ENCODE measurements at places on chromosomes 1 and 21.

- no peak for DNase-seq
These were observed 20.0 kb upstream of the SYDE2 start for GRCh38 chr1:85220756-85221201.

DNA sequence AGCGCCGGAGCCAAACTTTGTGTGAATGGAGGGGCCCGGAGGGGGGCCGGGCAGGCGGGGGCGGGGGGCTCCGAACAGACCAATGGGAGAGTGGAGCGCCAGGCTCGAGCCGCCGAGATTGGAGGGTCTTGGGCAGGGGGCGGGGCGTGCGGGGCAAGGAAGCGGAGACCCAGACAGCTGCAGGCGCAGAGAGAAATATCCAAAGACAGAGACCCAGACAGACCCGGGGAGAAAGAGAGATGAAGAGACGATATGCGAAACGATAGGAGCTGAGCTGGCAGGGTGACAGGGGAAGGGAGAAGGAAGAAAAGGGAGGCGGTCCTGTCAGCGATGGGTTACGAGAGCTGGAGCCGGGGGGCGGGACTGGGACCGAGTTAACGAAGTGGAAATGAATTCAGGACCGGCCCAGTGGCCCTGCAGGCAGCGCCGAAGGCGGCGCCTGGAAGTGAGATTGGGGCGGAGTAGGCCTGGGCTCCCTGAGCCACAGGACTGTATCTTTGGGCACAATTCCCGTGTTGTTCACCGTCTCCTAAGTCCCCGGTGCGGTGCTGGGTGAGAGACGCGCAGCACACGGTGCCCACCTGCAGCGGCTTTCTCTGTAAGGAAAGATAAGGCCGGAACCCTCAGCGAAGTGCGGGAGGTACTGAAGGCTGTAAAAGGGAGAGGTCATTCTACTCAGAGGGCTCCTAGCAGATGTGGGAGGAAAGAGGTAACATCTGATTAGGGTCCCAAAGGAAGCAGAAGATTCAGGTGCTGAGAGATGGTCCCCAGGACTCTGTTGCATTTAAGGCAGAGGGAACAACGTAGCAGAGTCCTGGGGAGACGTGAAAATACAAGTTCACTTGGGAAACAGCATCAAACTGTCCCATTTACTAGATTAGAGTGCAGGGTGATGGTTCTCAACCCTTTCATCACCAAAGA lies 543 bp upstream of the KCNJ10 start:
- DNase-seq, result peak; percentile 94

- no peak for DNase-seq
These were observed 37.5 kb downstream of the CD2 start for GRCh38 chr1:116791727-116792126.

- peak; percentile 83 for DNase-seq
These were observed 85.7 kb downstream of the BRINP2 start for GRCh38 chr1:177256153-177257075.

DNA sequence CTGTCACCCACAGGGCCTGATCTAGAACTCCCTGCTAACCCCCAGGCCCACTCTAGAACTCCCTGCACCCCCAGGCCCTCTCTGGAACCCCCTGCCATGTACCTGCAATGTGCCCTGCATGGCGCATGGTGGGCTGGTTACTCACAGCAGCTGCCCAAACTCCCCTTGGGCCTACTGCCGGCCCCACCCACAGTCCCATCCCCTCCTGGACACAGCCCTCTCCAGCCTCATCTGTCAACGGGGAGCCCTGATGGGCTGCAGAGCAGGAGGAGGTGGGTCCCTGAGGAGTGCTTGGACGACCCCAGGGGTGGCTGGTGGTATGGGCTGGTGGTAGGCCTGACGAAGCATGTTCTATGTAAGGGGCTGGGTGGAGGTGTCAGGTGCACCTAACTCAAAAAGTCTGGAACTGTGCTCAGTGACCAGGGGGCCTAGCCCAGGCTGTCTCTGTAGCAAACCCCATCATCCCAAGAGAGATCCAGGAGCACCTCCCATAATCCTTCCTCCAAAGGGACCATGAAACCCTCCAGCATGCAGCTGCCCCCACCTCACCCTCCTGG lies 19.0 kb upstream of the PRSS38 start:
- DNase-seq, result no peak

GRCh38 chr1:86481966-86482365 lies 13.2 kb downstream of the CLCA1 start:
- DNase-seq, result no peak

GRCh38 chr1:80540149-80540548 lies 1260.6 kb upstream of the ADGRL2 start:
- DNase-seq, result no peak

- peak; percentile 60 for DNase-seq
These were observed 15.2 kb downstream of the H6PD start for GRCh38 chr1:9249534-9250410.

DNA sequence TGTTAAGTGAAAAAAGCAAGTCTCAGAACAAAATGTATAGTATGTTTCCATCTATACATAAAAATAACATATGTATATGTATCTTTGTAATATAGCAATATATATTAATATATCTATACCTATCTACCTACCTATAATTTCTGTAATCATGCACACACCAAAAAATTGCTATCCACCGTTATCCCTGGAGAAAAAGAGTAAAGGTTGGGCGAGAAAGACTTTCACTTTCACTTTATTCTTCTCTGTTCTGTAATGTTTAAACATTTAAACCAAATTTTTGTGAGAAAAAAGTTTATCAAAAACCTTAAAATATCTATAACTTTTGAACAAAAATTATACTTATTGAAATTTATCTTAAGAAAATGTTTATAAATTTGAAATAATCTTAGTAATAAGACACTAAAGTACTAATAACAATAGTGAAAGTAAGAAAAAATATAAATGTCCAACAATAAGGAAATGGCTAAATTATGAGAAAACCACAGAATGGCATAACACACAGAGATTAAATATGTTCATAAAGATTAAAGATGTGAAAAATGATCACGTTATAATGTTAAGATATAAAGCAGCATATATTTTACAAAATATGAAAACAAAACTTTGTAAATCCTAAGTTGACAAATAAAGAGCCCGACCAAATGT lies 74.0 kb upstream of the LRRC53 start:
- no peak for DNase-seq

GRCh38 chr1:233491953-233492620 lies 121.8 kb upstream of the KCNK1 start:
- no peak for DNase-seq

GRCh38 chr21:40819071-40819900 lies 27.7 kb downstream of the DSCAM start:
- DNase-seq, result no peak

- no peak for DNase-seq
These were observed 9.9 kb downstream of the SPRTN start for GRCh38 chr1:231347961-231348360.

- no peak for DNase-seq
These were observed 115.5 kb upstream of the VAV3 start for GRCh38 chr1:108080448-108080847.

GRCh38 chr1:54230507-54231339 lies 30.8 kb downstream of the MRPL37 start:
- DNase-seq, result no peak

- no peak for DNase-seq
These were observed 7.1 kb downstream of the GLIS1 start for GRCh38 chr1:53731779-53732305.

- DNase-seq, result no peak
These were observed 14.5 kb downstream of the CNST start for GRCh38 chr1:246580497-246581370.

GRCh38 chr1:184388319-184388889 lies 1.6 kb downstream of the C1orf21 start:
- DNase-seq, result no peak

DNA sequence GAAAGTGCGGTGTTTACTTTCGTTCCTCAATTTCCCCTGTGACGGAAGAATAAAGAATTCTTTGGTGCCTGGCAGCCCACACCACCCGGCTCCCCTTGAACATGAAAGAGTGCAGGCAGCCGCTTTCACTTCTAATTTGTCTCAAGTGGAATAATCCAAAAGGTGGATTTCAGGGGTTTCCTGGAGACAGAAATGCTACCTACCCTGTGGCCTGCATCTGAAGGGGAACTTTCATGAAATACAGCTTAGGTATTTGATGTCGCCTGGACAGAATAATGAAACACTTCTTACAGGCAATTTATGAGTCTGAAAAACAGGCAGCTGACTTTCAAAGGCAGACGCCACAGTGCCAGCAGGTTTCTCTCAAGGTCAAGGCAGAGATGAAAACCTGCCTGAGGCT lies 169.5 kb upstream of the USP24 start:
- DNase-seq, result no peak

DNA sequence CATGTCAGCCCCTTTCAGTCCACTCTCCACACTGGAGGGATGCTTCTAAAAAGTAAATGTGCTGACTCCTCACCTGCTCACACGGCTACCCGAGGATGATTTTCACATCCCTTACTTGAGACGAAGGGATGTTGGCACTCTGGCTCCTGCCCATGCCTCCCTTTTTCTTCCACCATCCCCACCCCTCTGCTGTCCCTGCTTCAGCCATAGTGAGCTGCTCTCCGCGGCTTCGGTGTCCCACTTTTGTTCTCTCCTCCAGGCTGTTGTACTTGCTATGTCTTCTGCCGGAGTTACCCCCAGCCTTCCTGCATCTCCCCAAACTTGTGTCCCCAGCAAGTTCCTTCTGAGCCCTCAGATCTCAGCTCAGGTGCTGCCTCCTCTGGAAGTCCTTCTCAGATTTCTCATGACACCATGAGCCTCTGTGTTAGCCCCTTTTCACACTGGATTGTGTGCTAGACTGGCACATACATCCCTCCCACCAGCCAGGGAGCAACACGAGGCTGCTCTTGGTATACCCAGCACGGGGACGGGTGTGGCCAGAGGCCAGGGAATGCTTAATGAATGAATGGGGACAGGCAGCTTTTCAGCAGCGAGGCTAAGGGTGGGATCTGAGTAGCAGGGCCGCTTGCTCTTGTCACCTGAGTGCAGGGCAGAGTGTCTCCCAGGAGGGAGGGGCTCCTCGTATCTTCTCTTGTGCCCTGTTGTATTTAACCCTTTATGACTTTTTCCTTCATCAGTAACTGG lies 1.3 kb downstream of the ACOT11 start:
- DNase-seq, result no peak

GRCh38 chr1:206050655-206051235 lies 2.2 kb upstream of the RHEX start:
- DNase-seq, result no peak

DNA sequence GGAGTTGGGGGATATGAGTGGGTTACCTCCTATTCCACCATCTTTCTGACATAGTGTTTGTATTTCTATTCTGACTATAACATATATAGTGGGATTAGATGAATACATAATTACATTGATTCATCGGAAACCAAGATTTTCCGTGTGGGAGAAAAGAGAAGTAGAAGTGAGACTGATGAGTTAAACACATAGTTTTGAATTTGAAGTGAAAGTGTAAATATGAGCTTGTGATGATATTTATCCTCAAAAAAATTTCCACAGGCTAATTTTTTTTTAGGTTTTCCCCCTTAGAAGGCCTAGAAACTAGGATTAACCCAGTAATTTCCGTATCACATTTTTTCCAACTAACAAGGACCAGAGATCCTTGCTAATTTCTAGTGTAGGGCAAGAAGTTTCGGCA lies 6.9 kb downstream of the CD1B start:
- DNase-seq, result no peak

GRCh38 chr1:28509705-28510272 lies 3.9 kb downstream of the RCC1 start:
- no peak for DNase-seq

- no peak for DNase-seq
These were observed 26.6 kb downstream of the TENT5C start for GRCh38 chr1:117632269-117633067.

DNA sequence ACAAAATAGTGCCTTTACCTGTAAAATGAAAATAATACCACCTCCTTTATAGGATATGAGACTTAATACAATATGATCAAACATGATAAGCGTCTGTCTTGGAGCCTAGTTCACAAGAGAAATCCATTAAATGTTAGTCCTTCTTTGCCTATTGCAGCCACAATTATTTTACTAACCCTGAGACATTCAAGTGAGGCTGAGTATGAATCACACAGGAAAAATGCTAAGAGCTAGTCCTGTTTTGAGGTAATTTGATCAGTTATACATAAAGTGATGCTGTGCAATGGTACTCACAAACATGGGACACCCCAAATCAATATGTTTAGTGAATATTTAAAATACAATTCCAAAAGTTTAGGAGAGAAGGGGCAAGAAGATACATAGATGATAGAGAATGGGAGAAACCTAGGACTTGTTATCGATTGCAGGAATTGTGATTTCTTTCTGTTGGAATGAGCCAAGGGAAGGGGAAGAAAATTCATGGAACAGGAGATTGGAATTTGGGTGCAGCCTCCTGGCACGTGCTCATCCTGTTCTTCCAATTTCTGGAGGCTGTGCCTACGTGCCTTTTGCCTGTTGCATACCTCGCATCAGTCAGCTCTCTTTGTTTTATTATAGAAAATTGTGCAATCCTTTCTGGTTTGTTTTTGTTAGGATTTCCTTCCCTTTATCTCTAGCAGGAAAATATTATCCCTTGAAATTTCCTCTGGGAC lies 39.9 kb upstream of the BACH1 start:
- DNase-seq, result no peak

GRCh38 chr1:118987468-118988185 lies 516 bp downstream of the TBX15 start:
- DNase-seq, result no peak

DNA sequence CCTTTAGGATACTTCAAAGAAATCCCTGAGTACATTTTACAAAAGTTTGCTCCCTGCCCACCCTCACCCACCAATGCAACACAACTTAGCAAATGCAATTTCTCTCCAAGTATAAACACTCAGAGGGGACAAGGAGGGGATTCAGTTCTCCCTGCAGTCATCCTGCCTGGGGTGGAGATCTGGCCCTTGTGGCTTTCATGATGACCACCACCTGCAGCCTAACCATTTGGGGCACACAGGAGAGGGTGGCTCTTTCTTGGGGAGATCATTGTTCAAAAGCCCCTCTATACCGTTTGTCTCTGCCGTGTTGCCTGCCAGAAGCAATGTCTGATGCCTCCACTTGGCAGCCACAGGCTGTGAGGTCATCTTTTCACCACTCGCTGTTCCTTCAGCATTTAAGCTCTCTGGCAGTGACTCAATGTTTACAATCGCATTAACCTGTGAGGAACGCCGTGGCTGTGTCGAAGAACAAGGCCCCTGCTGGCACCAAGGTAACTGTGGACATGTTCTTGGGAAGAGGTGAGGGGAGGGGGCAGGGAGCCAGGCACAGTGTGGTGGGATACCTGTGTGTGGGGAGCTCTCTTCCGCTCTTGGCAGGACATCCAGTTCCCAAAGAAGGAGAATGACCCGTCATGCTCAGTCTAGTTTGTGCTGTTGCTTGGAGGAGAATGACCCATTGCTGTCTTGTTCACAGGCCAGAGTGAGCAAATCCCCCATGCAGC lies 103.9 kb upstream of the DUSP10 start:
- no peak for DNase-seq

GRCh38 chr1:154219541-154219940 lies 1.2 kb upstream of the UBAP2L start:
- no peak for DNase-seq

- DNase-seq, result no peak
These were observed 18.8 kb downstream of the CEP350 start for GRCh38 chr1:179973198-179974110.

- no peak for DNase-seq
These were observed 480.6 kb downstream of the CAMTA1 start for GRCh38 chr1:7265771-7266371.

Measured in head of caudate nucleus (tissue), 42 donors.